ENCODE measurements at places on chromosomes 11 and 22.

- peak; percentile 80 for DNase-seq
These were observed 83.7 kb downstream of the MAML2 start for GRCh38 chr11:96259134-96259830.

GRCh38 chr22:28188178-28188879 lies 269.3 kb upstream of the PITPNB start:
- DNase-seq, result no peak

DNA sequence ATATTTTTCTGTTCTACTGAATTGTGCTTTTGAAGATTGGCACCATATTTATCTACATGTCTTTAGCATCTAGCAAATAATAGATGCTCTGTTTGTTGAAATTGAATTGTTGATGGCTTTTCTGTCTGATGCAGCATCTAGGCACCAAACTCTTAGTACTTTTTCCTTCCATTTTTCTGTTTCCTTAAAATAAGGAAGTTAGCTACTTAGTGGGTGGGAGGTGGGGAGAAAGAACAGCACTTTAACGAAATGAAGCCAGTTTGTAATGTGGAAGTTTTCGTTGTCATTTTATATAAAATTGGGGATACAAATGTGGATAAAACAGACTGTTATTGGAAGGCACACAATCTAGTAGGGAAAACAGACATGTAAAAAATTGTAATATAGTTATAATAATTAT lies 76.6 kb downstream of the HIPK3 start:
- no peak for DNase-seq

DNA sequence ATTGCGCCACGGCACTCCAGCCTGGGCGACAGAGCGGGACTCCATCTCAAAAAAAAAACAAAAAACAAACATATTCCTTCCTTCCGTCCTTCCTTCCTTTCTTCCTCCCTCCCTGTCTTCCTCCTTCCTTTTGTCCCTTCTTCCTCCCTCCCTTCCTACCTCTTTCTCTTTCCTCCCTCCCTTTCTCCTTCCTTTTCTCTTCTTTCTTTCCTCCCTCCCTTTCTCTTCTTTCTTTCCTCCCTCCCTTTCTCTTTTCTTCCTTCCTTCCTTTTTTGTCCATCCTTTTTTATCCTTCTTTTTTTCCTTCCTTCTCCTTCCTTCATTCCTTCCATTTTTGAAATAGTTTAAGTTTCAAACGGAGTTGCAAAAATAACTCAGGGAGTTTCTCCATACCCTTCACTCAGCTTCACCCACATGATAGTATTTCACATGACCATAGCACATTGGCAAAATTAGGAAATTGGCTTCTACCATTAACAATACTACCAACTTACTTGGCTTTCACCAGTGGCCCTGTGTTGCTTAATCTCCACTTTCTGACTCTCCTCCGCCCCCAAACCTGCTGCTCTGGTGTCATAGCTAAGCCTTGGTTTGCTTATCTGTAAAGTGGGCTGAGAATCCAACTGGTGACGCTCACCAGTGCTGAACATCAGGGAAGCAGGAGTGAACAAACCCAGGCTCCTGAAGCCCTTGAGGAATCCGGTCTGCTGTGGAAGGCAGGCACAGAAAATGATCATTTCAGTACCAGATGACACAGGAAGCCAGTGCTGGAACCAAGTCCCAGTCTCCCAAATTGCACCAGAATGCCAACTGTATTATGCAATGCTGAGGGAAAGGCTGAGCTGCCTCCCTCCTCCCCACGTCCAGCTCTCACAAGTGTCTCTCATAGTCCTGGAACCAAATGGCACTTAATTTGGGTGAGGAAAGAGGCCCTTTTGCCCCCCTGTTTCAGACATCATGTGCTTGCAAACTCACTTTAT lies 17.2 kb upstream of the CRYBB3 start:
- DNase-seq, result no peak
